B cell (primary cell): ENCODE measurements at places on chromosomes 7 and 10.

DNA sequence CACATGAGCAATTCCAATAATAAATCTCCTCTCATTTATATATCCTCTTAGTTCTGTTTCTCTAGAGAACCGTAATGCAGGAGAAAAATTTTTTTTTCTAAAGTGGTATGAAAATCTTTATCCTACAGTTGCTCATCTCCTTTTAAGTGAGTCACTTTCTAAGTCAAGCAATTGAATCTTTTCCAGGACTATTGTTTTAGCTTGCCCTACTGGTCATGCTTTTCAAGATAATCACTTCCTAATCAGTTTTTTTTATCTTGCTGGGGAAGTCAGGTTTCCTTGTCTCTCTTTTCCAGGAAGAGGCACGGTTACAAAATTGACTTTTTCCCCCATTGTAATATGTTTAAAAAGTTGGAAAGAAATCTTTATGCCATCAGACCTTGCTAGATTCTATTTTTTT is 44.0 kb downstream of the INPP5F start:
- no peaks in the 10 kb centered on the region for H3K4me1 ChIP-seq
- DNase-seq = no peak
- no peak overlapping the region for H3K4me3 ChIP-seq
- no peak overlapping the region for H3K27ac ChIP-seq
- no peaks in the 10 kb centered on the region for H3K36me3 ChIP-seq

- H3K27me3 ChIP-seq = no peaks in the 10 kb centered on the region
- no peaks in the 10 kb centered on the region for H3K4me1 ChIP-seq
- no peak for DNase-seq
- H3K4me3 ChIP-seq = no peak overlapping the region
- H3K27ac ChIP-seq = no peak overlapping the region
- H3K36me3 ChIP-seq = no peaks in the 10 kb centered on the region
Observed at GRCh38 chr10:29005988-29006387, 282.9 kb upstream of the LYZL1 start.

- H3K4me1 ChIP-seq = no peaks in the 10 kb centered on the region
- no peaks in the 10 kb centered on the region for H3K27me3 ChIP-seq
- H3K27ac ChIP-seq = no peak overlapping the region
- no peaks in the 10 kb centered on the region for H3K36me3 ChIP-seq
- H3K4me3 ChIP-seq = no peak overlapping the region
- DNase-seq = no peak
Observed at GRCh38 chr10:4217187-4217586, 432.2 kb upstream of the KLF6 start.

DNA sequence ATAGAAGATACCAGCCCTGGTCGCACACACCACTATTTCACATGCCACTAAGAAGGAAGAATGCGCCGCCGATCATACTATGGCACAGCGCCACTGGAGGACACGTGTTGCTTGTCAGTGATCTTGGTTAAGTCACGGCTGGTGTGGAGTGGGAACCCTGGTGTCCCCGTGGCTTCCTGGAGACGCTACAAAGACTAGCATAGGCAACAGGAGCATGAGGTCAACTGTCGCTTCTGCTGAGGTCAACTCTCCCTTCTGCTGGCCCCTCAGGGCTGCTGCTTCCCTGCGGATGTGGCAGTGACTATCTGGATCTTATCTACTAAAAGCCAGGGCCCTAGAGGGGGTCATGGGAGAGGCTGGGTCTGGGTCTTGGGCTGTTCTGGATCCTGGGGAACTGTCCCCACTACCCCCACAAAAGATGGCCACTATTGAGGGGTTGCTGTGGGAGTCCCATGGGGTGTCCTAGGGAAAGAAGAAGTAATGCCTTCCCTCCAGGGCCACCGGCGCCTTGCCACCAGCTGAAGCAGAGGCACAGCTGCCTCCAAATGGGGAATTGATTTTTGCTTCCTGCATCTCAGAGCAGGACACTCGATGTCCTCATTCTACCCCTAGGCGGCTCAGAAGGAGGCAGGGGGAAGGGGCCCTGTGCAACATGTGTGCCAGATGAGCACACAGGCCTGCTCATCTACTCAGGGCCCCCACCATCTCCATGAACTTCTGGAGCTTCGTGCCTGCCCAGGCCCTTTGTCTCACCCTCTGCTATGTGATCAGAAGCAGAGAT is 76.6 kb upstream of the PPIF start:
- H3K27me3 ChIP-seq = no peaks in the 10 kb centered on the region
- peaks cover 4% of the 10 kb centered on the region for H3K36me3 ChIP-seq
- no peak overlapping the region for H3K27ac ChIP-seq
- peaks cover 44% of the 10 kb centered on the region for H3K4me1 ChIP-seq
- H3K4me3 ChIP-seq = no peak overlapping the region

DNA sequence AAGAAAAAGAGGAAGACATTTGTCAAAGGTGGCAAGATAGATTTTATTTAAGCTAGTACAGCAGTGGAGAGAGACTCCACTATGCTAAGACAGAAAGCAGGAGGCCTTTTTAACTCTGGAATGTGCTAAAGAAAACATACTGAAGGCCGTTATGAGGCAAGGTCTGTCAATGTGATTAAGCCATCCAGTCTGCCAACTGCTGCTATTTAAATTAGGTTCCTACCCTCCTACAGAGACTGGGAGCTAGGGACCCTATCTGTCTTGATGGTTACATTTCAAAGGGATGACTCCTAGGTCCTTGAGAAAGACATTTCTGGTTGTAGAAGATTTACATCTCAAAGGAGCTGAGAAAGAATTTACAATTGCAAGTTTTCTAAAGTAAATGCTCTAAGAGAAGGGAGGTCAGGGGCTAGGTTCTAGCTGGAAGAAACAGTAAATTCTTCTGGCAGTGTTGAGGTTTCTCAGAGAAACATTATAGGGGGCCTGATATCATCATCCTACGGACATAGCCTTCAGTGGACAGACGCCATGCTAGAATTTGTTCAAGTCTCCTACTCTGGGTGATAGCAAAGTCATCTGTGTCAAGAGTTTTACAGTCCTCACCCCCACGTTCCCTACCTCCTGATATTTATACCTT is 211.6 kb downstream of the PHF14 start:
- H3K27ac ChIP-seq = no peak overlapping the region
- H3K27me3 ChIP-seq = no peaks in the 10 kb centered on the region
- no peak overlapping the region for H3K4me3 ChIP-seq
- H3K4me1 ChIP-seq = no peaks in the 10 kb centered on the region

DNA sequence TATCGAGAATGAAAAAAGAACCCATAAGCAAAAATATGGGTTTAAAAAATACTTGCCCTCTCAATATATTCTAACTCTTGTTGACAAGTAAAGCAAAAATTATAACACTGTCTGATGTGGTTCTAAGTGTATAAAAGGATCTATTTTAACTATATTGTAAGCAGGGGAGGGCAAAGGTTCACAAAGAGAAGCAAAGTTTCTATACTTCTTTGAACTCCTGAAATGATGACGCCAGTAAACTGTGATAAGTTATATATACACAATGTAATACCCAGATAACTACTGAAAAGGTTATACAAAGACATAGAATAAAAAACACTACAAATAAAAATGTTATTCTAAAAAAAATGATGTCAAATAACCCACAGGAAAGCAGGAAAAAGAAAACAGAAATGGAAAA is 37.1 kb downstream of the PDLIM1 start:
- no peaks in the 10 kb centered on the region for H3K36me3 ChIP-seq
- H3K4me3 ChIP-seq = no peak overlapping the region
- no peaks in the 10 kb centered on the region for H3K27me3 ChIP-seq

- no peaks in the 10 kb centered on the region for H3K4me1 ChIP-seq
- no peak for DNase-seq
Observed at GRCh38 chr10:5566614-5567013, 41.9 kb downstream of the CALML3 start.

DNA sequence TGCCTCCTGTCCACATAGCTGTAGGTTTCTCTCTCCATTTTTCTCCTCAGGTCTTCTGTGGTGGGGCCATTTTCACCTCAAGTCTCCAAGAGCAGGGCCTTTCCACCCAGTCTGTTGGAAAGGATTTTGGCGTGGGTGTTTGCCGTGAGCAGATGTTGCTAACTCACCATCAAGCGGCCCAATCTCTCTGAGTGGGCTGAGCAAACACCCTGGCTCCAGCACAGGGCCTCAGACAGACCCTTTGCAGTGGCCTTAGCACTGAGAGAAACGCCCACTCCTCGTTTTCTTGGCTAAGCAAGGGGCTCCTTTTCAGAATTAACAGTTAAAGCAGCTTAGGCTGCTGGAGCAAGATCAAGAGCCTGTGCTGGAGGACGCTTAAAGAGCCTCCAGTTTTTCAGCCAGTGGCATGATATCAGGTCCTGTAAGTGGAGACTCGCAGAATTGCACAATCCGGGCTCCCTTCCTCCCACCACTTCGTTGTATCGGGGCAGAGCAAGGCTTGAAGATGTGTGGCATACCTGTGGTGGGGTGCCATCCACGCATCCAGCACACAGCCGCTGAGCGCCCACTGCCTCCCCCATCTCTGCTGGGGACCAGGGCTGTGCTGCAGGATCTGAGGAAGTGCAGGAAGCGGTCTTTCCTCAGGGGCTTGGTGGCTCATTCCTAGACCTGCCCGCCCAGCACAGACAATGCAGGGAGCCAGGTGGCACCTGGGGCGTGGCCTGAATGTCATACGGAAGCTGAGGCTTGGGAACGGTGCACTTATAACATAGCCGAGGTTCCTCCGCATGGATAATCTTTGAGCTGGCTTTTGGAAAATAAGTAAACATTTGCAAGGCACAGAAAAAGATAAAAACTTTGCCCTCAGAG is 142.7 kb downstream of the ADARB2 start:
- DNase-seq = no peak
- H3K4me3 ChIP-seq = no peak overlapping the region
- no peaks in the 10 kb centered on the region for H3K4me1 ChIP-seq
- H3K27ac ChIP-seq = no peak overlapping the region
- no peaks in the 10 kb centered on the region for H3K27me3 ChIP-seq

DNA sequence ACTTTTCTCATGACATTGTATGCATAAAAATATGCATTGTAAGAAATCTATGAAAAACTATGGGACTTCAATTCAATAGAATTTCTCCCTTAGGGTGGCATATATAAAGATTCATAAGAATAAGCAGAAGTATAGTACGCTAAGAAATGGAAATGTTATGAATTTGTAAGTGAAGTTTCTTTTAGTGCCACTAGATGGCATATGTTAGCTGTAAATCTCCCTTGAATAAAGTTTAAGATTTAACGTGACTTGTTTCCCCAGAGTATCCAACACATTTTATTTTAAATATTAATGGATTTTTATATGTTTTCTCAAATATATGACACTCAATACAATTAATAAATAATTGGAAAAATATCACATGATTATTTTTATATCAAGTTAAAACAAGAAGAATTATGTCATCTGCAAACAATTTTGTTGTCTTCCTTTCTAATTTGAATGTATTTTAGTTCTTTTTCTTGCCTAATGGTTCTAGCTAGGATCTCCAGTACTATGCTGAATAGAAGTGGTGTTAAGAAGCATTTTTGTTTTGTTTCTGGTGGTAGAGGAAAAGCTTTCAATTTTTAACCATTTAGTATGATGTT is 287.2 kb downstream of the HGF start:
- DNase-seq = peak; percentile 10
- no peaks in the 10 kb centered on the region for H3K4me1 ChIP-seq
- no peaks in the 10 kb centered on the region for H3K36me3 ChIP-seq
- H3K27me3 ChIP-seq = no peaks in the 10 kb centered on the region
- H3K4me3 ChIP-seq = no peak overlapping the region

DNA sequence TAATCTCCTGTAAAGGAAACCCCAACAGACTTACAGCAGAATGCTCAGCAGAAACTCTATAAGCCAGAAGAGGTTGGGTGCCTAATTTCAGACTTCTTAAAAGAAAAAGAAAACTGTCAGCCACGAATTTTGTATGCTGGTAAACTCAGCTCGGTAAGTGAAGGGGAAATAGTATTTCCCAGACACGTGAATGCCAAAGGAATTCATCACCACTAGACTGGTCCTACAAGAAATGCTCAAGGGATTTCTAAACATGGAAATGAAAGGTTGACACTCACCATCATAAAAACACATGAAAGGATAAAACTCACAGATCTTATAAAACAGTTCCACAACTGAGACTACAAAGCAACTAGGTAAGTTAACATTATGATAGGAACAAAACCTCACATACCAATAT is 68.6 kb downstream of the GLCCI1 start:
- H3K27ac ChIP-seq = no peak overlapping the region
- H3K36me3 ChIP-seq = peaks cover 4% of the 10 kb centered on the region
- peaks cover 3% of the 10 kb centered on the region for H3K4me1 ChIP-seq
- no peak overlapping the region for H3K4me3 ChIP-seq
- DNase-seq = no peak
